ENCODE measurements at places on chromosomes 12 and 14.

DNA sequence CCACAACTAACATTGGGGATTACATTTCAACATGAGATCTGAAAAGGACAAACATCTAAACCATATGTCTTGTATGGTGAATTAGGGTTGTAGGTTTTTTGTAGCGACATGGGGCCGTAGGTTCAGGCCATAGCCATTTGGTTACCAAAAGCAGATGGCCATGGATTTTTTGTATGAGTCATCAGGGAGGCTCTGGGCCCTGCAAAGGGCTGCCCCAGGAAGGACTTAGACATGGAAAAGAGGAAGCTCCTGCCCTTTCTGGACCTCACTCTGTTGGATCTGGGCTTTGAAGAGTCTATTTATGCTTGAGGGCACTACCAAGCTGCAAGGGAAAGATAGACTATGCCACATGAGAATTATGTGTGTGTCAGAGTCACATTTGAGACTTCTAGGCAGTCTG, 89.3 kb upstream of the DHRS4 start:
- no peak for DNase-seq

GRCh38 chr14:77488558-77488957, 10.1 kb downstream of the ISM2 start:
- no peak for DNase-seq

DNA sequence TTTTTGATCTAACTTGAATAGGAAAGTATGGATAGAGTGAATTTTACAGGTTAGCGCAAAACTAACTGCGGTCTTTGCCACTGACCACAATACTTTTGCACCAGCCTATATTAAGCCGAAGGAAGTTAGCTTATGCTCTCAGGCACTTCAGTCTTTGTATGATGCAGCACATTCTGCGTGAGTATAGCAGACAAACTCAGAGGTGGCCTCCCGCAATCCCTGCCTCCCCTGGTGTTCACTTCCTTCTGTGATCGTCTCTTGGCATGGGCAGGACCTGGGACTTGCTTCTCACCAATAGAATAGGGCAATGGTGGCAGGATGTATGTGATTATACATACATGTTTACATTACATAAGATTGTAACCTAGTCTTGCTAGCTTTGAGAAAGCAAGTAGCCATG, 10.3 kb upstream of the SLC6A13 start:
- no peak for DNase-seq

- no peak for DNase-seq
These were observed 102.3 kb downstream of the RERG start for GRCh38 chr12:15118955-15119354.

DNA sequence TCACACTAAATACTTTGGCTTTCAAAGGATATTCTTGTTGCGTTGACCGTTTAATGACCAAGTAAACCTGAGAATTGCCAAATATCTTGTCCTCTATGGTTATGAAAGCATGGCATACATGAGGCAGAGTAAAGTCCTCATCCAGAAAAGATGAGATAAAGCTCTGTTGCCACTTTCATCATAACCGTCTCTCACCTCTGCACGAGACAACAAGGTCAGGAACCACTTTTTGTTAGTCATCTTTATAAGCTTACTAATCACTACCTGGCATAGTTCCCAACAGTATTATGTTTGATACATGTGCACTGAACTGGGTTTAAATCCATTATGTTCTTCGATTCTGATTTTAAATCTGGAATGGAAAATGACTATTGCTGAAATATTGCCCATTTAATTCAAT, 31.3 kb downstream of the PTPRB start:
- DNase-seq = no peak

DNA sequence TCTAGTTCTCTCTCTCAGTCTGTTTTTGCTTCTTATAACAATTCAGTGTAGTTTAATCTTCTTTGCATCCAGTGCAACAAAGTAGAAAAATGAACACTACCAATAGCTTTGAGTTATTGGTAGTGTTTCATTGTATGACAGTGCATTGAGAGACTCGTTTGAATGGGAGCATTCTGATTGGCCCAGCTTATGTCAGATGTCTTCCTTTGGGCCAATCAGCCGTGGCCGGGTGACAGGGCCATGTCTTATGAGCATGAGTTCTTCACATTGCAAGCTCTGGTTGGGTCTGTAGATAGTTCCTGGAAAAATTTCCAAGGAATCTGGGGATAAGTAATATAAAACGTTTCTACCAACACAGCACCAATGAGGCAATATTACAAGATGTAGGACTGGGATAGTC, 36.5 kb downstream of the GYS2 start:
- peak; percentile 1 for DNase-seq
